ENCODE measurements at places on chromosomes 12 and 14.

GRCh38 chr12:17203497-17203896, 597.5 kb upstream of the LMO3 start:
- no peak for DNase-seq

DNA sequence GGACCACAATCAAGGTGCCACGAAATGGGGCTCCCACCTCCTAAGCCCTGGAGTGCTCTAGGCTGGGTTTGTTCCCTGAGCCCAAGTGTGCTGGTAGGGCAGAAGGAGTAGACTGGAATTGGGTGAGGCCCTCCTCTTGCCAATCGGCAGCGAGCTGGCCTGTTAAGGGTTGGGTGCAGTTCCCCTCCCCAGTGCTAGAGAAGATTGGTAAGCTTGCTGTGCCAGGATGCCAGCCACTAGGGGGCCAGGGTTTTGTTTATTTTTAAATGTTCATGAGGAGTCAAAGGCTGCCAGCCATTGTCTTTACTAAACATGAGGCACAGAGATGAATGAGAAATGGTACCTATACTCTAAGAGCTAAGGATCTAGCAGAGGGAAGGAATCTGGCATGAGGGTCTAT, 79.7 kb downstream of the SPTB start:
- DNase-seq = no peak

DNA sequence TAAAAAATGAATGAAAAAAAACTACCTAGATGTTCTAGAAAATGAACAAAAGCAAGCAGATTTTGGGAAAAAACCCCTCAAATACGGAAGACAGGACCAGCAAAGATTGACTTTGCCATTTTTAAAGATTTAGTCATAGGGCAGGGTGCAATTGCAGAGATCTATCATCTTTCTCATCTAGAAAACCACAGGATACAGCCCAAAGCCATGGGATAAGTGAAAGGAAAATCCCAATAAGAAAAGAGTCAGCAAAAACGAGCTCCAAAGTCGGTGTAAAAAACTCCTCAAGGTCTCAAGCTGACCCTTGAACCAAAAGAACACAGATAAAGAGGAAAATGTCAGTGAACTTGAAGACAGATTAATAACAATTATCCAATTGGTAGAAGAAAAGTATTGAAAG, 28.0 kb downstream of the CEP290 start:
- DNase-seq = no peak

- no peak for DNase-seq
These were observed 165.4 kb downstream of the SLC15A5 start for GRCh38 chr12:16112130-16112529.

DNA sequence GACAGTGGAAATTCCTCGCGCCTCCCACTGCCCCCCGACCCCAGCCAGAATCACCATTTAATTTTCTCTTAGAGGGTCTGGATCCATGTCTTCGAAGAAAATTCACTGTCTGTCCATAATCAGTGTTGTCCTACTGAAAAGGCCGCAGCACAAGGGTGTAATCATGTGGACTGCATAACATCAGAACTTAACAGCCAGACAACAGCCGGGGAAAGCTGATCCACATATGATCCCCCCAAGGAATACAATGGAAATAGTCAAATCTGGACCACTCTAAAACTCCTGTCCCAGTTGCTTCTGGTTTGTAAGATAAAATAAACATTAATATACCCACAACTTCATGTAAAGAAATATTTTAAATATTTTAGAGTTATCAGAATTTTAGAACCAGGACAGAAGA, 177.5 kb downstream of the SSPN start:
- DNase-seq = no peak

DNA sequence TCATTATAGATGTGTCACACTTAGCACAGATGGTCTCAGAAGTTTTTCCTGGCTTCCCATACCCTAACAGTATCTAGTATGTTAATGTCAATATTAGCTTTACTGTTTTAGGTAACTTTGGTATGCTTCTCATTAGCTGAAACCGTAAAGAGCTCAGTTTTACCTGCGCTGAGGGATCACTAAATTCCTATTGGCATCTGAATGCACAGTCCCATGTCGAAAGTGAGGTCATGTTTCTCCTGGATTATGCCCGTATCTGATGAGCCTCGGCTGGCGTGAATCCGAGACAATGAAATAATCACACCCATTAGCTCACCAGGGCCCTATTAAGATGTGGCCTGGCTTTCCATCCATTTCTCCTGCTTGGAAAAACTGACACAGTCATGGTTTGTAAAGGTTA, 418.2 kb downstream of the ZFP36L1 start:
- DNase-seq = no peak

GRCh38 chr14:103196716-103197115, 73.5 kb downstream of the TNFAIP2 start:
- no peak for DNase-seq

DNA sequence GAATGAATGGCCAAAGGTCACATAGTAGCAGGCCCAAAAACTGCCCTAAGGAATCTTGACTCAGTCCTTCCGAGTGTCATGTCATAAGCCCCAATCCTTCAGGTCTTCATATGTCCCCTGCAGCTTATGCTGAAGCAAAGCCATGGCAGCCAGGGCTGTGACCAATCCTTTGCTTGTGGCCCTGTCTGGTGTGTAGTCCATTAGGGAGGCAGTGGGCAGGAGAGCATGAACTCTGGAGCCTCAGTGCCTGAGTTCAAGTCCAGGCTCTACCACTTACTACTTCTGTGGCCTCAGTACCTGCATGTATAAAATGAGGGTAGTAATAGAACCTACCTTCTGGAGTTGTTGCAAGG, 20.3 kb downstream of the PLEKHG3 start:
- DNase-seq = no peak

DNA sequence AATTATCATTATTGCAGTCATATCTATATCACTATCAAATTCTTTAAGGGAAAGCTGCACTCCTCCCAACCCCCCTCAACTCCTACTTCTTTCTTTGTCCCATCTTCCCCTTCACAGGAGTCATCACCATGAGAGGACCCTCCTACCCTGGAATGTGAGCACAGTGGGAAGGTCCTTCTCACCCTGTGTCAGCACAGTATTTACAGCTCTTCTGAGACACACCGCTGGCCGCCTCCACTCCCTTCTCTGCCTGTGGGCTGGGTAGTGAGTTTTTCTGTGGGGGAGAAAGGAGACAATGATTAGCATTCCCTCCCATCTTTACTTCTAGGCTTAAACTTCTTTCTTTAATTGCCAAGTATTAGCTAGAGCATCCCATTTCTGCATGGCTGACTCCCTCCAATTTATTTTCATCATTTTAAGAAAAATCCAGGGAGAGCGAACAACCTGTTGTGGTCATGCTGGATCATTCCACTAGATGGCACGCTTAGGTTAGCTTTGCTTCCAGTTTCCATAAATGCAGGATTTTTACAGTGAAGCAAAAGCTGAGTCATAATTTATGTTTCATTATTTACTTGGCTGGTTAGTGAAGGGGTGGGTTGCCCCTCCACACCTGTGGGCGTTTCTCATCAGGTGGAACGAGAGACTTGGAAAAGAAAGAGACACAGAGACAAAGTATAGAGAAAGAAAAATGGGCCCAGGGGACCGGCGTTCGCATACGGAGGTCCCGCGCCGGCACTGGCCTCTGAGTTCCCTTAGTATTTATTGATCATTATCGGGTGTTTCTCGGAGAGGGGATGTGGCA, 188.5 kb downstream of the ALX1 start:
- DNase-seq = no peak

DNA sequence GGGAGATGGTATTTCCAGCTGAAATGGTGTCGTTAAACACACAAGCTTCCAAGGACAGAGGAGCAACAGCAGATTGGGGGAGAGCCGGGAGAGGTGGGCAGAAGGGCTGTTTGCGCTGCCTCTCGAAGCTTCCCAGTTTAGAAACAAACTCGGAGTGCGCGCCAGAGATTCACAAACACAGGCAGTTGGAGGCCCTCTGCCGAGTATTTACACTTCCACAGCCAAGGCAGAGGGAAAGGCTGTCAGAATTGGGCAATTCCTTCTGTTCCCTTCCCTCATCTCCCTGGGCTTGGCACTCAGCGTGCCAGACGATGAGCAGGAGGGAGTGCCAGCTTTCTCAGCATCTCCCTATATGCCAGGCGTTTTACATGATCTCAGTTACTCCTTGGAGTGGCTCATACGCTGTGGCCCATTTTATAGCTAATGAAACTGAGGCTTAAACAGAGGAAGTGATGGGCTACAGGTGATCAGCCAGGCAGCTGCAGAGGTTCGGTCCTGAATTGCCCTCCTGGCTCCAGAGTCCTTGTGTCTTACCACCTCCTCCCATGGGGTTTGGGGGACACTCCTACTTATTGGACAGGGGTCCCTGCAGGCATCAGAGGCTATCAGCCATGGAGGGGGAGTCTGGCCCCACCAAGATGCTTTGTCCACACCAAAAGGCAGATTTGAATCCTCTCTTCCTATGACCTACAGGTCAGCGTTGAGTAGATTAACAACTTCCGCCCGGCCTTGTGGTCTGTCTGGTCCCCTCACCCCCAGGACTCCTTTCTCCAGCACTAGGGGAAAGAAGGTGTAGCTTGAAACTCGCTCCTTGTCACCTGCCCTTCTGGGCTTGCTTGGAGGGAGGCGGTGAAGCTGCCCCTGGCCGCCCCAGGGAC, 3.1 kb downstream of the FAM222A start:
- DNase-seq = no peak

DNA sequence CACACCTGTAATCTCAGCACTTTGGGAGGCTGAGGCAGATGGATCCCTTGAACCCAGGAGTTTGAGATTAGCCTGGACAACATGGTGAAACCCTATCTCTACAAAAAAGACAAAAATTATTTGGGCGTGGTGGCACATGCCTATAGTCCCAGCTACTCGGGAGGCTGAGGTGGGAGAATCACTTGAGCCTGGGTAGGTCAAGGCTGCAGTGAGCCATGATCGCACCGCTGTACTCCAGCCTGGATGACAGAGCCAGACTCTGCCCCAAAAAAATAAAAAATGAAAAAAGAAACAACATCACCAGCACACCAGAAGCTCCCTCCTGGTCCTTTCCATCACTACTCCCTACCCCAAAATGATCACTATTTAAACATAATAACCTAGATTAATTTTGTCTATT, 2.6 kb downstream of the VEZT start:
- no peak for DNase-seq

DNA sequence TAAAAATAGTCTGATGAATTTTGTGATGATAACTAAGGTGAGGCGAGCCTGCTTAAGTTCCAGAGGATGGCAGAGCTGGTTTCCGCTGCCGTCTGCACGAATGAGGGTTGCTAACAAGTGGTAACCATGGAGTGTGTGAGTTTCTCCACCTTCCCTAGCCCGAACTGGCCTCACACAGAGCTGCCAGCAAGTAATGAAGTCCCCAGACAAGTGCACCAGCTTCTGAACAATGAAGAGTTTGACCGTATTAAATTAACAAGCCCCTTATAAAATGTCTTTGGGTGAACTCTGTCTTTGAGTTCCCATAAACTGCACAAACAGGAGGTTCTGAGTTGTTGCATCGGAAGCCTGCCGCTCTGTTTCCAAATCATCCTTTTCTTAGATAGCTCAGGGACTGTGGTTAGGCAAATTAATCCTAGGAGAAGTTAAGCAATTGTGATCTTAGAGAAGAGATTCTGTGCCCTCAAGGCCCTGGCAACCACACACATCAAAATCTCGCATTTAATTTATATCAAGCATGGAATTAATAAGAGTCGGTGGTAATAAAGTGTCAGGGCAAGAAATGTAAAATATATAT, 274.1 kb upstream of the DAAM1 start:
- no peak for DNase-seq

DNA sequence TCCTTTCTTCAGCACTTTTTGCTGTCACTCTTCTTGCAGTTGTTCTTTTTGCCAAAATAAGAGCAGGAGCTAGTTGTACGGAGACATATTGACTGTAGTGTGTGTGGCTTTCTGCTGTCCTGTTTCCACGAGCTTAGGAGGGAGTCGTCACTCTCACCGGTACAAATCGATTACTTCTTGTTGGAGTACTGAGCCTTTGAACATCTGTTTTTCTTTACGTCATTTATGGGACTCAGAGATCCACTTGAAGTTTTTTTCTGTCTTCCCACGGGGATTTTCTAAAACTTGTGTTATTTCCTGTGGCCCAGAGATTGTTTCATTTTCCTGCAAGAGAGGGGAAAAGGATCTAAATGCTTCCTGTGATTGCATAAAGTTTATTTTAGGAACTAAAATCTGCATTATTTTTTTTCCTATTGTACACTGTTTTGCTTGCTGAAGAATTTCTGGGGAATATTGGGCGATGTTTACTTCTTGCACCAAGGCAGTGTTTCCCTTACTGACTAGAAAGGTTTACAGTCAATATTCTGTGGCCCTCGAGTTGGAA, 199.8 kb upstream of the ARHGAP5 start:
- no peak for DNase-seq

DNA sequence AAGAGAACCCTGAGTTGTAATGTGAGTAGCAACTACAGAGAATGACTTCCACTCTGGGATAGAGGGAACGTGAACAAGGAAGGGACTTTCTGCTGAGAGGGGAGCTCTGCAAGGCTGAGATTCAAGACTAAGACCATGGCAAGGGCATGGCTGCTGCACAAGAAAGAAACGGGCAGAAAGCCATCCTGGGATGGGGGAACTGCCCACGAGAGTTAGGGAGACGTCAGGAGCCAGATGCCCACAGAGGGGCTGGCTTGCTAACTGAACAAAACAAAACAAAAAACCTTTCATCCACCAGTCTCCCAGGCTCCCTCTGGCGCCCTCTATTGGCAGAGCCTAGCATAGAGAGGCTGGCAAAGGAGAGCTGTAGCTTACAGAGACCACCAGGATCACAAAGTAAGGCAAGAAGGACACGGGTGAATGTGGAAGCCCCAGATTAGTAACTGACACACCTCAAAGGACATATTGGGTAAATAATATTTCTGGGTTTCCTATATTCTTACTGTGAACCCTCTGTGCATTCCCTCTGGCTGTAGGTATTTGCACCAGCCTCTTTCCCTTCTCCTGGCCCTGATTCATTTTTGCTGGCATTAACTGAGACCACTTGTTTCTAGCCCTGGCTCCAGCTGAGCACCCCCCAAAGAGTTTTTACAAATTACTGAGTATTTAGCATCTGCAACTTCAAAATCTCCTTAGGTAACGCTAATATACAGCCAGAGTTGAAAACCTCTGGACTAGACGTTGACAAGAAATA, 338.3 kb downstream of the EMP1 start:
- no peak for DNase-seq

- no peak for DNase-seq
These were observed 16.9 kb upstream of the AICDA start for GRCh38 chr12:8629486-8630033.

DNA sequence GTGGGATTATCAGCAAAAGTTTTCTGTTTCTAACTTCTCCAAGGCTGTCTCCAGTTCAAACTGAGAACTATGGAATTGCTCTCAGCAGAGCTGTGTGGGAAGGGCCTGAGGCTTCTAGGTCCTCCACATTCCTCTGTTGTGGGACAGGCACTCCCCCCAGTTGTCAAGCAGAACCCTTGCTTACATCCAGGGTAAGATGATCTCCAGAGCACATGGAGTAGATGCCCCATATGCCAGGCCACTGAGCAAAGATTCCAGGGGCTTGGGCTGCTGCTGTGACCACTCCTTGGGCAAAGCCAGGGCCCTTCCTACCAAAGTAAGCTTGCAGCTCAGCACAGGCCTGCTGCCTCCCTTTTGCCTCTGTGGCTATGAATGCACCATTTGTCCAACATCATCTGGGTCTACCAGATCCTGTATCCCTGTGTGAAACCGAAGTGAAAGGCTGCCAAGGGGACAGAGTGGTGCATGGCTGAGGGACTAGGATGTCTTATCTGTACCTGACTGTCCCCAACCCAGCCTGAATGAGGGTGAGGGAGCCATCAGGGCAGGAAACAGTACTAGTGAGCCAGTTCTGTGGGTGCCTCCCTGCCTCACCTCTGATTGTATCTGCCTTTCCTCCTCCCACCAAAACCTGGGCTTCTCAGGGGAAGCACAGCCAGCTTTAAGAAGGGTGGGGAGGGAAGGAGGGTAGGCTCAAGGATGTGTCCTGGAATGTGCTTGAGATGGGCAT, 13.1 kb upstream of the ESPL1 start:
- DNase-seq = no peak

- DNase-seq = peak; percentile 20
These were observed 18.0 kb downstream of the MFAP5 start for GRCh38 chr12:8644345-8645248.

Measured in T-helper 1 cell (primary cell).